ENCODE measurements at places on chromosomes 1 and 21.

- DNase-seq: peak; percentile 59
These were observed 352 bp downstream of the MEX3A start for GRCh38 chr1:156081917-156082308.

DNA sequence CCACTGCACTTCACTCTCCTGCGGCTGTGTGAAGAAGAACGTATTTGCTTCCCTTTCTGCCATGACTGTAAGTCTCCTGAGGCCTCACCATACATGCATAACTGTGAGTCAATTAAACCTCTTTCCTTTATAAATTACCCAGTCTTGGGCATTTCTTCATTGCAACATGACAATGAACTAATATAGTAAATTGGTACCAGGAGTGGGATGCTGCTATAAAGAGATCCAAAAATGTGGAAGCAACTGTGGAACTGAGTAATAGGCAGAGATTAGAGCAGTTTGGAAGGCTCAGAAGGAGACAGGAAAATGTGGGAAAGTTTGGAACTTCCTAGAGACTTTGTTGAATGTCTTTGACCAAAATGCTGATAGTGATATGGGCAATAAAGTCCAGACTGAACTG lies 1907.9 kb downstream of the MRPL39 start:
- no peak for DNase-seq

- peak; percentile 17 for DNase-seq
These were observed 46.2 kb downstream of the L1TD1 start for GRCh38 chr1:62240651-62241370.

DNA sequence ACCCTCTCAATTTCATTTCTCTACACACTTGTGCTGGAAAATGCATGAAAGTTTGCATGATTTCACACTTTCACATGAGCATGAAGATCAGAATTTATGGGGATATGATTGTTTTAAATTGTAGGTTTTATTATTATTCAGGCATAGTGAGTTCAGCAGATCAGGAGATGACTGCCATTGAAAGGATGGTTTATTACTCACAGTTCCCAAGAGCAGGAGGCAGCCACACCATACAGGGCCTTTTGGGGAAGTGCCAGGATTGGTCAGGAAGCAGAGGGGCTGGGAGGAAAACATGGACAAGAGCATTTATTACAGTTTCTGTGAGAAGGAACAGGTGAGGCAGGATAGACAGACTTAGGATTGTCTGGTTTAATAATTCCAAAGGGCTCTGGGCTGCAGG lies 114.6 kb upstream of the KCNJ15 start:
- no peak for DNase-seq

DNA sequence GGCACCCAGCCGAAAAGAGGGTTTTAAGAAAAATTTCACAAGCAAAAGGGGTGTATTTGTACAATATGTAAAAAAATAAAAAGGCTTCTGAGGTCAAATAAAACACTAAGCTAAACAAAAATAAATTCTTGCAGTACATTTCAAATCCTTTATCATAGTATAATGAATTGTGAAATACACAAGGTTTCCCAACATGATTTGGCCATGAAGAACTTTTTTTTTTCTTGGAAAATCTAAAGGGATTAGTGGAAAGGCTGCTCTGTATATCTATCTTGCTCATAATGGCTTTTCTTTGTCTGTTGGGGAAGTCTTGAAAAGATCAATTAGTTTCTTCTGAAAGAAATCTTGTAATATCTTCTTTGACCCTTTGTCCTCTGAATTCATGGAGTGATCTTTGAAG lies 593.4 kb downstream of the PLPP3 start:
- no peak for DNase-seq

DNA sequence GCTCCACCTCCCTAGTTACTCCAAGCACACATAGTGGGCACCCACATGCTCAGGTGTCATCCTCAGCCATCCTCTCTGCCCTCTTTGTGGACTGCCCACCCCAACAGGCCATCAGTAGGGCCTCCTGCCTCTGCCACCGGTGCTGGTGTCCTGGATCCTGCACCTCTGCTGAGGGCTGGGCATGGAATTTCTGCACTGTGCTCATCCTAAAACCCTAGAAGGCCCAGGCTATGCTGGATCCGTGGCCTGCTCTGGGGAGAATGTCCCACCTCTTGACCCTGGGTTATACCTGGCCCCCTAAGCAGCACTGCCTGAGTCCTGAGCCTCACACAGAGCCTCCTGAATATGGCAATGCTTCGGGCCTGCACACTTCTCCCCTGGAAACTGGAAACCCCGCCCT lies 318.3 kb downstream of the MATN1 start:
- no peak for DNase-seq

GRCh38 chr1:163104385-163105099 lies 35.4 kb downstream of the RGS4 start:
- DNase-seq: no peak

DNA sequence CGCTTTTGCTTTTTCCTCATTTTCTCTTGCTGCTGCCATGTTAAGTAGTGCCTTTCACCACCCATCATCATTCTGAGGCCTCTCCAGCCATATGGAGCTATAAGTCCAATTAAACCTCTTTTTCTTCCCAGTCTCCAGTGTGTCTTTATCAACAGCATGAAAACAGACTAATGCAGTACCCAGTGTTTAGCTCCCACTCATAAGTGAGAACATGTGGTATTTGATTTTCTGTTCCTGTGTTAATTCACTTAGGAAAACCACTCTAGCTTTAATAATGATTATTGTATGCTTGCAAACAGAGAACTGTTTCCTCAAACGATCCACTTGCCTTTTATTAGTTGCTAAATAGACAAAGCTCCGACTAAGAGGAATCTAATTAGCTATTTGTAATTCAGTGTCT lies 43.3 kb downstream of the IL23R start:
- DNase-seq: no peak

GRCh38 chr1:173084292-173084691 lies 33.6 kb upstream of the TNFSF18 start:
- no peak for DNase-seq

DNA sequence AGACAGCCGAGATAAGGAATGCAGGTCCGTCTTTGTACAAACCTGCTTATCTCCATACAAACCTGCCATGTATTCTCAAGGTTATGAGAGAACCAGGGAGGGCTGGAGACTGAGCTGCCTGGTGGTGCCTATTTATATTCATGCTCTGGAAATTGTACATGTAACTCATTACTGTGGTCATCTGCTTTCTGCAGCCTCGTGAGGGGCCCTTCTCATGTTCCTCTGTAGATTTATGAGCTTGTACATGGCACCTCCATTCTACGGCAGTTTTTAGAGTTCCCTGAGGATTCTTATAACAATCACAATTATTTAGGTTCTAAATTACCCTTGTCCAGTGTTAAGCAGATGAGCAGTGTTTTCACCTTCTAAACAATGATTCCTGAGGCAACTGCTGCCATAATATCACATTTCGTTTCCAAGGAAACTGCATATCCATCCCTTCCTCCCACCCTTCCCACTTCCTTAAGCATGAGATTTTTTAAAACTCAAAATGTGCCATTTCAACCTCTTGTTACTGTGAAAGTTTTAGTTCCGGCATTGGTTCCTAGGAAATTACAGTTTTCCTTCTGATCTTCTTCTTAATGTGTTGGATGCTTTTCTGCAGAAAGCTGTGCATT lies 112.1 kb downstream of the ST6GALNAC3 start:
- no peak for DNase-seq

DNA sequence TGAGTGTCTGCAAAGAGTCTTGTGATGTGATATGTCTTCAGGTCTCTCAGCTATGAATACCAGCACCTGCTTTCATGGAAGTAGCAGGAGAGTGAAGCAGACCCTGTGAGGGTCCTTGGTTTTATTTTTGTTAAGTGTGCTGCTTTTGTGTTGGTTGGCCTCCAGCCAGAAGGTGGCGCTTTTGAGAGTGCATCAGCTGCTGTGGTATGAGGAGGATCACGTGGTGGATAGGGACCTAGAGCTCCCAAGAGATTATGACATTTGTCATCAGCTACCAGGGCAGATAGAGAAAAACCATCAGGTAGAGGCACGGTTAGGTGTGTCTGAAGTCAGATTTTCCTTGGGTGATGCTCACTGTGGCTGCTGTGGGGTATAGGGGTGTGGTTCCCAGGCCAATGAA lies 1232.1 kb downstream of the MRPL39 start:
- no peak for DNase-seq

DNA sequence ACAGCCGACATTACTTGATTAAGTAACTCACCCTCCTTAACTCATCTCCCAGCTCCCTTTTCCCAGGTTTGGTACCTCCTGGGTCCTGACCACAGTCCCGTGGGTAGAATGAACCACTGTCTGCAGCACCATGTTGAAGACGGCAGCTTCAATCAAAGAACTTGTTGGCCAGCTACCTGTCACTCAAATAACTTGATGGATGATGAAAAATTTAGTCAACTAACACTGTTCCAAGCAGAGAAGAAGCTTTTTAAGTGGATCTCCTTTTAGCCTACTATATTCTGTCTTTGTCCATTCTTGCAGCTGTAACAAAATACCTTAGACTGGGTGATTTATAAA lies 138.4 kb upstream of the F3 start:
- no peak for DNase-seq

GRCh38 chr21:19026911-19027310 lies 623.3 kb upstream of the TMPRSS15 start:
- no peak for DNase-seq

DNA sequence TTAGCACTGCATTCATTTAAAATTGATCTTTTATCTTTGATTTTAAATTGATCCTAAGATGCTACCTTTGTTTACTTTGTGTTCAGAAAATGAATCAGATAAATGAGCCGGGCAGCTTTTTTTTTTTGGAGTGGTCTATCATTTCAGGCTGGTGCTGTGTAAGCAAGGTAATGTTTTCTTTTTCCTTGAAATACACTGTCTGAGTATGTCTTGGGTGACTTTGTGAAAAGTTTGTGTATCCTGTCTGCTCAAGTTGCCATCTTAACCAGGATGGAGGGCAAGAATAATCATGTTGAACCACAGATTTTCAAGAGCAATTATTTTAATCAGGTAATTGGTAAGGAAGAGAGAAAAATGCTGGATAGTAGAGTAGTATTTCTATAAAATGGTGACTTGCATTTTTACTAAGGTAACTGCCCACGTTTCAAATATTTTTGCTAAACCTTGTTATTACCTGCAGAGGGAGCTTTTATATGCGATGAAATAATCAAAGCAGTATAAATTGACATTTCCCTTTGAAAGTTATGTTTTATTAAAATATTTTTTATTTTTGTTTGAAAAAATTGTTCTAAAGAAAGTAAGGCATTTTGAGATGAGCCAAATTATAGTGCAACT lies 11.1 kb downstream of the ADGRL2 start:
- no peak for DNase-seq

DNA sequence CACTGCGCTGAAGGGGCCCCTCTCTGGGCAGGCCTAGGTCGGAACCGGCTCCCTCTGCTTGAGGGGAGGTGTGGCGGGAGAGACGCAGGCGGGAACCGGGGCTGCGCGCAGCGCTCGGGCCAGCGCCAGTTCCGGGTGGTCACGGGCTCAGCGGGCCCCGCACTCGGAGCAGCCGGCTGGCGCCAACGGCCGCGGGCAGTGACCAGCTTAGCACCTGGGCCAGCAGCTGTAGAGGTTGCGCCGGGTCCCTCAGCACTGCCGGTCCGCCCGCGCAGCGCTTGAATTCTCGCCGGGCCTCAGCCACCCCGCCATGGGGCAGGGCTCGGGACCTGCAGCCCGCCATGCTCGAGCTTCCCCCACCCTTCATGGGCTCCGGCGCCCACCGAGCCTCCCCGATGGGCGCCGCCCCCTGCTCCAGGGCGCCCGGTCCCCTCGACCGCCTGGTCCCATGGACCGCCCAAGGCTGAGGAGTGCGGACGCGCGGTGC lies 254.6 kb downstream of the COL11A1 start:
- no peak for DNase-seq

GRCh38 chr1:5351366-5351765 lies 640.9 kb downstream of the NPHP4 start:
- no peak for DNase-seq

GRCh38 chr21:34598931-34599400 lies 15.9 kb downstream of the RCAN1 start:
- no peak for DNase-seq

- no peak for DNase-seq
These were observed 1.0 kb upstream of the PERM1 start for GRCh38 chr1:982765-983436.

GRCh38 chr21:38958323-38958705 lies 152.6 kb downstream of the ETS2 start:
- no peak for DNase-seq

DNA sequence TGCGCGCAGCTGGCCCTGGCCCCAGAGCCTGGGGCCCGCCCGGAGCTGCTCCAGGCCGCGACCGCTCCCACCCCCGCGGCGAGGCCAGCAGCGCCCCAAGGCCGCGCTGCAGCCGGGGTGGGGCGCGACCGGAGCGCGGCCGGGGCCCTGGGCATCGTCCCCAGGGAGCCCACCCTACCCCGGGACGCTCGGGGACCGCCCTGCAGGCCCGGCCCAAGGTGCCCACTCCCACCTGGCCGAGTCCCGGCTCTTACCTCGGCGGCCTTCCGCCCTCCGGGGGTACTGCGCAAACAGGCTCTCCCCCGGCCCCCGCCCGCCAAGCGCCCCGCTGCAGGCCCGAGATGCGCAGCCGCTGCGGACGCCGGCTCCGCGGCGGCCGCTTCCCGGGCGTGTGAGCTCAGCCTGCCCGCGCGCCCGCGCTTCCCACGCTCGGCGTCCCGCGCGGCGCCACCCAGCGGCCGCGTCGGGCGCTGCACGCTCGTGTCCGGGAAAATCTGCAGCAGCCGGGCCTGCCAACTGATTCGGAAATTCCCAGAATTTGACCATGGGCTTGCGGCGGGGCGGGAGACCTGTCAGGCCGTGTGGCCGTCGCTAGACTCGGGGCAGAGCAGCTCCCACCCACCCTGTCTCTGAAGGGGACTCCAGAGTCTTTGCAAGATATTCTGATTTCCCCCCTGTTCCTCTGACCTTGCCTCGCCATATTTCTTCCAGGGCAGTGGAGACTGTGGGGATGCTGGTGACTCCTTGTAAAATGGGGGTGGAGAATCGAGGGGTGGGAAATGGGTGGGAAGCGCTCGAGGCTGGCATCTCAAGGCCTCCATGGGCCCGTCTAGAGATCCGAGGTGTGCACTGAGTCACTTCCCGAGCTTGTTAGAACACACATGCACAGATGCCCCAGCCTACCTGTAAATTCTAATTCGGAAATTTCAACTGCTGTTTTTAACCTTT lies 41.9 kb downstream of the CD34 start:
- peak; percentile 82 for DNase-seq

DNA sequence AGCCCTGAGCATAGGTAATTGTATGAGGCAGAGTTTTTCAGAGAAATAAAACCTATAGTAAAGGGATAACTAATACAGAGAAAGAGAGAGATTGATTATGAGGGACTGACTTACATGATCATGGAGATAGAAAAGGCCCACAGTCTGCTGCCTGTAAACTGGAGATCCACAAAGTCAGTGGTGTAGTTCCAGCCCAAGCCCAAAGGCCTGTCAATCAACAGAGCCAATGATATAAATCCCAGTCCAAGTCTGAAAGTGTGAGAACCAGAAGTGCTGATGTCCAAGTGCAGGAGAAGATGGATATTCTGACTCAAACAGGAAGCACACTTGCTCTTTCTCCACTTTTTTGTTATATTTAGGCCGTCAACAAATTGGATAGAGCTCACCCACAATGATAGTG lies 340.1 kb upstream of the RGS18 start:
- DNase-seq: no peak

- DNase-seq: no peak
These were observed 9.1 kb downstream of the SWT1 start for GRCh38 chr1:185166106-185166505.

- no peak for DNase-seq
These were observed 67.2 kb downstream of the CD46 start for GRCh38 chr1:207818971-207819451.

GRCh38 chr1:225778337-225778669 lies 677 bp downstream of the SRP9 start:
- DNase-seq: no peak

All from right kidney (tissue), 9 donors.